ENCODE measurements at places on chromosomes 2 and 18.

DNA sequence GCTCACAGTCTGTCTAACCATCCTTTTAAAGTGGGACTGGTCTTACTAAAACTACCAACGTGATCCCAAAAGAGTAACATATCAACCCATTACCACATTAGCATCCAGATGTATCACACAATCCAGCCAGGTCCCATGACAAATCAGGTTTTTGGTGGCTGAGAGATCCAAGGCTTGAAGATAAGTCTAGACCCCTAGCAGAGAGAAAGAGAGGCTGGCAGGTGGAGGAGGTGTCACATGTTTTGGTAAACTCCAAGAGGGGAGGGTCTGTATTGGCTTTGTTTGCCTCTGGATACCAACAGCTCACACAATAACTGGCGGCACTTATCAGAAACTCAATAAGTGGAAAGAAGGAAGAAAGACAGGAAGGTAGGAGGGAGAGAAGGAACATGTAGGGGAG is 357.6 kb downstream of the SS18 start:
- H3K27me3 ChIP-seq: peaks cover 7% of the 10 kb centered on the region
- no peak overlapping the region for H3K4me3 ChIP-seq
- no peak overlapping the region for H3K27ac ChIP-seq
- DNase-seq: no peak

DNA sequence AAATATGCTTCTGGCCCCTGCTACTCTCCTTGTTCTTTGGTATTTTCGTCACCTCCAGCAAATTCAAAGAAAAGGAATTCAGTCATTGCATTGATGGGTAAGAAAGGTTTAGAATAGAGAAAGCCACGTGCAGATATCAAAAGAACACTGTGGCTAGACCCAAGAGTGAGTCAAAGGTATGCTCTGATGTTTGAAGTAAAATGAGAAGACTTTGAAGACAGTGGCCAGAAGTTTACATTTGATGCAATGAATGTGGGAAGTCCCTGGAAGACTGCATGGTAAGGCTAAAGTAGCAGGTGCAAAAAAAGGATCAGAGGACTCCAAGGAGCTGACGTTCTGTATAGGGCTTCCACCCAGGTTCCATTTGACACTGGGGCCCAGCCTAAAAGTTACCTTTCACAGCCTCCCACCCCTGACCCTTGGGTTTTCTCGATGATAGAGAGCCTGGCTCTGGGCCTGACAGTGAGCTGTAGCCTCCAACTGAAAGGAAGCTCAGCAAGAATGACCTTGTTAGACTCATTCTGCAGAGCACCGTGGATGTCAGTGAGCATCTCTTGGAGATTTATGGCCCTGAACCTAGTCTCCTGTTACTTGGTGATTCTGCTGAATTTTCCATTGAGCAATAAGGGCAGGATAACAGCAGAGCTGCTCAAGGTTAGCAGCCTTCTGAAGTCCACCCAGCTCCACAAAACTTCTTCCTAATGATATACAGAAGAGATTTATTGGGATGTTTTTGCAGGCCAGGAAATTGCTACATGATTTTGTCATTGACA is 223.7 kb upstream of the RBBP8 start:
- H3K4me1 ChIP-seq: peaks cover 44% of the 10 kb centered on the region
- peaks cover 10% of the 10 kb centered on the region for H3K27me3 ChIP-seq
- no peak for DNase-seq

DNA sequence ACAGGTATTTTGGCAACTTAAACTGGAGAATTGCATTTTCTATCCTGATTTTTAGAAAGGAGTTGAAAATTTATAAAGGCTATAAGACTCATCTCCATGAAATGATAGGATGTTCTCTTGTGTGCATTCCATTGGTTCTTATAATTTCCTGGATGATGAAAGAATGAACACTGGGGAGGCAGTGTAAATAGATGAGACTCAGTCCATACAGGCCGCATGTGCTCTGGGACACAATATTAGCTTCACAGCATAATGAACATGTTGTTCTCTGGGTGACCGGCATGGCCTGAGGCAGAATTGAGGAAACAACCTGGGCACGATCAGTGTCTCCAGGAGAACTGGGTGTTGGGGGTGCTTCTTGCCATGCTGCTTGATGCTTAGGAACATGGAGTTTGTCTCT is 38.8 kb downstream of the AOX1 start:
- H3K27ac ChIP-seq: no peak overlapping the region
- H3K4me3 ChIP-seq: no peak overlapping the region
- DNase-seq: no peak

DNA sequence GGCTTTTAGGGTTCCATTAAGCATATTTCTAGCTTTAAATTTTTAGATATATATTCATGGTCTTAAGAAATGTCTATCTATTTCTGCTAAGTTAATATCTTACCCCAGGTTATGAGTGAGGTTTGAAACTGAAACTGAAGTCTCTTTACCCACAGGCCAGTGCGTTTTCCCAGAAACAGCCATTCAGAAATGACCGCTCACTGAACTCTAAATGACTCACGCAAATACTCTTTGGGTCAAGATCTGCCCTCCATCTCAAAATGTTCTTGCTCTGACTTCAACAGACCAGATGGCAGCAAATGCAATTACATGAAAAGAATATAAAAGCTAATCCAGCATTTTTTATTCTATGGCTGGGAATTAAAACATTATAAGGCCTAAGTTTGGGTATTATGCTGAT is 315.2 kb downstream of the TDRD15 start:
- H3K4me1 ChIP-seq: no peaks in the 10 kb centered on the region
- H3K27ac ChIP-seq: no peak overlapping the region
- H3K36me3 ChIP-seq: no peaks in the 10 kb centered on the region
- H3K4me3 ChIP-seq: no peak overlapping the region

DNA sequence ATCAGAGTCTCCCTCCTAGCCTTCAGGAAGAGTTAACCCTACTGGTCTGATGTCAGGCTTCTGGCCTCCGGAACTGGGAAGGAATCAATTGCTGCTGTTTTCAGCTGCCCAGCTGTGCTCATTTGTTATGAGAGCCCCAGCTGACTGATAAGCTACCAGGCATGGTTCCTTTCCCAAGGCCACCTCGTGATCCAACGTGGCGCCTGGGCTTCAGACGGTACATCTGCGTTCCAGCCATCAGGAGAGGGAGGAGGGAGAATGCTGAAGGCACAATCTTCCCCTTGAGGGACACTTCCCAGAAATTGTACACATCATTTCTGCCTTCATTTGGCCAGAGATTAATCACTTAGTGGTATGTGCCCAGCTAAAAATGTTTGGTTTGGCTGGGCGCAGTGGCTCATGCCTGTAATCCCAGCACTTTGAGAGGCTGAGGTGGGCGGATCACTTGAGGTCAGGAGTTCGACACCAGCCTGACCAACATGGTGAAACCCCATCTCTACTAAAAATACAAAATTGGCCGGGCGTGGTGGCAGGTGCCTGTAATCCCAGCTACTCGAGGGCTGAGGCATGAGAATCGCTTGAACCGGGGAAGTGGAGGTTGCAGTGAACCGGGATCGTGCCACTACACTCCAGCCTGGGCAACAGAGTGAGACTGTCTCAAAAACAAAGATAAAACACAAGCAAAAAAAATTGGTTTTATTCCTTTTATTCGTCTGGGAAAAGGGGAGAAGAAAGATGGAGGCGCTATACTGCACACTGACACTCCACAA is 10.5 kb upstream of the ARMC9 start:
- no peak overlapping the region for H3K27ac ChIP-seq
- peaks cover 36% of the 10 kb centered on the region for H3K4me1 ChIP-seq
- no peaks in the 10 kb centered on the region for H3K36me3 ChIP-seq
- no peak overlapping the region for H3K4me3 ChIP-seq
- DNase-seq: no peak
- peaks cover 16% of the 10 kb centered on the region for H3K27me3 ChIP-seq

GRCh38 chr2:147110317-147110716 is 734.5 kb upstream of the ACVR2A start:
- DNase-seq: no peak
- no peak overlapping the region for H3K27ac ChIP-seq
- H3K36me3 ChIP-seq: no peaks in the 10 kb centered on the region
- H3K4me1 ChIP-seq: no peaks in the 10 kb centered on the region
- H3K27me3 ChIP-seq: peaks cover 4% of the 10 kb centered on the region
- no peak overlapping the region for H3K4me3 ChIP-seq

DNA sequence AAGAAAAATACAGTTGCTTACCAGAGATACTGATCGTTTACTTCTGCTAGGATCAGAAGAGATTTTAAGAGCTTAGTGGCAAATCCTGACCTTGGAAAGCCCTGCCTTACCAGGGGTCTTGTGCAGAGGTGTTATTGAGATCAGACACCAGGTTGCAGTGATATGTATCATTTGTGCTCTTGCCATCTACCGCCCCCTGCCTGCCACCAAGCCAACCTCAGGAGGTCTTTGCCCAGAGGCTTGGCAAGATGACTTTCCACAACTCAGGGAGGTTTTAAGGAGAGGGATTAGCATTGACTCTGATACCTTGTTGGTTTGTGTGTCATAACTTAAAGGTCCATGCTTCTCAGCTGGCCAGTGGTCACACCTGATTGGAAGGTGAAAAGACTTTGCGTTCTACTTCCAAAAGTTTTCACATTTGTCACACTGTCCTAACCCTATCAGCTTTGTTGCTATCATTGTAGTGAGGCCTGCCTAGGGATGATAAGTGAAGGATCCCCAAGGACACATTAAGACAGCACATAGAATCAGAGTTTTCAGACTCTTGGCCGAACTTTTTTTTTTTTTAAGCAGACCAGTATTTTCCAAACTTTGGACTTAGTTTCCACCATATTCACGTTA is 46.2 kb upstream of the MGAT5 start:
- H3K4me3 ChIP-seq: no peak overlapping the region
- no peaks in the 10 kb centered on the region for H3K36me3 ChIP-seq
- H3K4me1 ChIP-seq: peaks cover 25% of the 10 kb centered on the region
- DNase-seq: peak; percentile 30
- no peak overlapping the region for H3K27ac ChIP-seq
- H3K27me3 ChIP-seq: no peaks in the 10 kb centered on the region

GRCh38 chr2:172964511-172965139 is 111.0 kb upstream of the MAP3K20 start:
- peaks cover 23% of the 10 kb centered on the region for H3K4me1 ChIP-seq
- DNase-seq: no peak
- peaks cover 11% of the 10 kb centered on the region for H3K27me3 ChIP-seq
- H3K27ac ChIP-seq: no peak overlapping the region

DNA sequence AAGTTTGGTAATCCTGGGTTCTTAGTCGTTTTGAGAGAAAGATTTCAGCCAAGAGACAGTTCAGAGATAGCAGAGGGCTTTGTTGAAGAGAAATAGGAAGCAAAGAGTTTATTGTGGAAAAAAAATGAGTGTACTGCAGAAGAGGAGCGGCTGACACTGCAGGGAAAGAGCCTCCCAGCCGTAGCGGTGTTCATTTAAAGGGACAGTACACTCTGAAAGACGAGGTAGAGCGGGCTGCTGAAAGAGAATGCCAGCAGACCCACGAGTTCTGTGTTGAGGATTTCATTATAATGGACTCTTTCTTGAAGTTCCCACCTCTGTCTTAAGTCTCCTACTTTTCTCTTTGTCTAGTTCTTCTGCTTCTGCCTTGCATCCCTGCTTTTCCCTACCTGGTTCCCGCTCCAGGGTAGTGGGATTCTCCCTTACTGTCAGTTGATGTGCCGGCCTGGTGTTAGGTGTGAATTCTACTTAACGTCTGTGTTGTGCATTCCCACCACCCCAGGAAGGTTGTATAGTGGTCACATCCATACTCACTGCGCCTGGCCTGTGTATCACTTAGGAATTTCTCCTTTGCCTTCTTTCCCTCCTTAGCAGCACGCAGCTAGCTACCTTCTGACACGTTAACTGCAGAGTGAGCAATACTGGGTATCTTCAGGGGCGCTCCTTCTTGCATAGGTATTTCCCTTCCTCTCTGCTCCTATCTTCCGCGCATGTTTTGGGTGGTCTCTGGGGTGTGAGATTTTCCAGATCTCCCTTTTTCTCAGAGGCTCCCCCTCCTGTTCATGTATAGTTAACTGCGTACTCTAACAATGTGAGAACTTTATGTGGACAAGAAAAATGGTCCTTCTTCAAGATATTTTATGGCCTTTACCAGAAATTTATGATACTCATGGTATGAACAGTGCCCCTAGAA is 164.5 kb downstream of the PTH2R start:
- peaks cover 2% of the 10 kb centered on the region for H3K27me3 ChIP-seq
- H3K4me3 ChIP-seq: peak overlapping the region; percentile 37
- H3K27ac ChIP-seq: no peak overlapping the region
- no peaks in the 10 kb centered on the region for H3K36me3 ChIP-seq
- DNase-seq: no peak
- peaks cover 12% of the 10 kb centered on the region for H3K4me1 ChIP-seq

DNA sequence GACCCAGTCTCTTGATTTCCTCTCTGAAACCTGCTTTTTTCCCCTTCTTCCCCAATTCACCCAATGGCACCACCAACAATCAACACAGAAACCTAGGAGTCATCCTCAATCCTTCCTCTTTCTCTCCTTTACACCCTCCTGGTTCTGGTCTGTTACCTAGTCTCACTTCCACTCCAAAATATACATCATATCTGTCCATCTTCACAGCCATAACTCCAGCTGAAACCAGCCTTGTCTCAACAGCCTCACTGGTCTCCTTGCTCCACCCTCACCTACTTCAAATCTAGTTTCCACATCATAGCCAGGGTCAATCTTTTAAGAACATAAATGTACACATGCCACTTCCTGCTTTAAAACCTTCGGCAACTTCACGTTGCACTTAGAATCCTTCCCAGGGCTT is 11.8 kb upstream of the TWSG1 start:
- H3K27ac ChIP-seq: no peak overlapping the region
- H3K36me3 ChIP-seq: peaks cover 17% of the 10 kb centered on the region
- H3K27me3 ChIP-seq: no peaks in the 10 kb centered on the region

DNA sequence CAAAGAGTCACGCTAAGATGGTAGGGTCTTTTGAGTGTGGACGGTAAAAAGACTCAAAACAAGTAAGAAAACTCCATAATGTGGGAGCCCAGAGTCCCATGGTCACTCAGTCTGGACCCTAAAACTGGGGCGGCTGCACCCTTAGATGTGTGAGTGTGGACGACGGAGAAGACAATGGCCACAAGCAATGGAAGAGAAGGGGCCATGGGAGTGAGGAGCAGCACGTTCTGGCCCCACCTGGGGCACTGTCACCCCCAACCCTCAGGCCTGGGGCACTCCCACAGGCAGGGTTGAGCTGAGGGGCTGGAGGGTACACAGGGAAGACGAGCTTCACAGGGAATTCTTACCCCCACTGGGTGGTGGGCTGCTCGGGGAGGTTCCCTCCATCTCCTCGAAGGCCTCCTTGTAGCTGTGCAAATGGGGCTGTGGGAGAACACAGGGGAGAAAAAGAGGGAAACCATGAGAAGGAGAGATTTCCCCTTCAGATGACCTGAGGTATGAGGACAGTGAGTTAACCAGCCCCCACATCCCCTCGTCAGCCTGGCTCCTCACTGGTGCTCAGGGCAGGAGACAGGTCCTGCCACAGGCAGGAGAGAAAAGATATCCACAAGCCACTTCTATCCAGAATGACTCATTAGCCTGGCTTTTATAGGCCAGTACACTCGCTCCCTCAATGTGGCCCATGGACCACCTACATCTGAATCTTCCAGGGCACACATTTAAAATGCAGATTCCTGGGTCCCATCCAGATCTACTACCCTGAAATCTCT is 167.9 kb downstream of the TNS1 start:
- H3K4me1 ChIP-seq: peaks cover 62% of the 10 kb centered on the region
- H3K27me3 ChIP-seq: peaks cover 3% of the 10 kb centered on the region
- DNase-seq: no peak
- H3K4me3 ChIP-seq: no peak overlapping the region

Data from nephron progenitor cell (in vitro differentiated cells).